ENCODE measurements at places on chromosomes 2 and 18. TPM values are rescaled to one million over a fixed set of nuclear protein-coding genes. Genes with fewer than 3 reads are reported as not detected.

SRD5A2 gene
- total RNA-seq: not detected

GREB1L gene
- total RNA-seq: 0.44 TPM

ZNF892 gene
- total RNA-seq: 2.4 TPM

SH2D6 gene
- not detected for total RNA-seq

ST6GAL2 gene
- total RNA-seq: 0.44 TPM

SLC11A1 gene
- total RNA-seq: under 0.01 TPM

PTPRN gene
- 7.9 TPM for total RNA-seq

RFTN2 gene
- total RNA-seq: not detected

CCDC141 gene
- not detected for total RNA-seq
